GM18507 (cell line): ENCODE measurements at places on chromosomes 7 and 10.

GRCh38 chr10:11219431-11219830 is 201.8 kb downstream of the CELF2 start:
- no peak for DNase-seq

DNA sequence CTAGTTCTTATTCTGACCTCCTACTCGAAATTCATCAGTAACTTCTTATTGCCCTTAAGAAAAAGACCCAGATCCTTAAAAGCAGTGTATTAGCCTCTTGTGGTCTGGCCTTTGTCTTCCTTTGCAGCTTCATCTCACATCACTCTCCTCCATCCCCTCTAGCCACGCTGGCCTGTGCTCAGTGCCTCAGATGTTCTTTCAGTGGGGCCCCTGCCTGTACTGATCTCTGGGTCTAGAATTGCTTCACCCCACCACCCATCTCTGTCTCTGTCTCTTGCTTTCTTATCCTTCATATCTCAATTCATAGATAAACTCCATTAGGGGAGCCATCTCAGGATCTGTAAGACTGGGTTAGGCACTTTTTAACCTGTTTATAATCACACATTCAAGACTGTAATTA is 1178.5 kb upstream of the C7orf33 start:
- DNase-seq, result no peak

DNA sequence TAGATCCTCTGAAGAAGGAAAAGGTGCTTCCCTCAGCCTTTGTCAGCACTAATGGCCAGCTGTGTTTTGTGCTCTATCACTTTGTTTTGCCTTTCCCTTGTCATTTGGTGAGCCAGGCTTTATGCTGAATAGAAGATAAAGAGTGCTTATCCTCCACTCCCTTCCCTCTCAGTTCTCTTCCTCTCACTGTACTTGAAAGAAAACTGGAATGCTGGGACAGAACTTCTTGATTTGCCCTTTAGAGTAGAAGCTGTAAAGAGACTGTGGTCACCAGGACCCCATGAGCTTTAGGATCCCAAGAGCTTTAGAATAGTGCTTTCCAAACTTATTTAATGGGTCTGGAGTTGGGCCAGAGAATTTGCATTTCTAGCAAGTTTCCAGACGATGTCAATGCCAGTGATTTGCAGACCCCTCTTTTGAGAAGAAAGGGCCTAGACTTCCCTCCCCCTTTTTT is 81.4 kb downstream of the LRRC4 start:
- DNase-seq, result no peak

DNA sequence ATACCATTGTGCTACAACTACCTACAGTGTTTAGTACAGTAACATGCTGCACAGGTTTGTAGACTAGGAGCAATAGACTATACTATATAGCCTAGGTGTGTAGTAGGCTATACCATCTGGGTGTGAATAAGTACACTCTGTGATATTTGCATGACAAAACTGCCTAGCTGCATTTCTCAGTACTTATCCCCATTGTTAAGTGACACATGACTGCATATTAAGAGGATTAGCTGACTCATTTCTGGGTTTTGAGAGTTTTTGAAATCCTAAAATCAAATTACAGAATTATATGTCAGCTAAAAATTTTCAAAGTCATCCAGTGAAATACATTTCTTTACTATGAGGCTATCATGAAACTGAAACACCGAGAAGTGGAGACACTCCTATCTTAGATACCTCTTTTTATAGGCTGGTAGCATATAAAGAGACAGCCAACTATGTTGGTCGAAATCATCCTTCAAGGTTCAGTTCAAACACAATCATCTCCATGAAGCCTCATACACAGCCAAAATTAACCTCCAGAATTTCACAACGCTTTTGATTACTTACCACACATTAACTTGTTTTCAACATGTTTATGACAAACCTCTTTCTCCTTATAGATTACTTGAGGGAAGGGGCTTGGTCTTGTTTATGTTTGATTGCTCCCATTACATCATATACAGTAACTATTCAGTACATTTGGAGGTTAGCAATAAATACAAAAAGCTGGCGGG is 89.8 kb upstream of the ANK3 start:
- DNase-seq, result no peak
